ENCODE measurements at places on chromosomes 5 and 9.

DNA sequence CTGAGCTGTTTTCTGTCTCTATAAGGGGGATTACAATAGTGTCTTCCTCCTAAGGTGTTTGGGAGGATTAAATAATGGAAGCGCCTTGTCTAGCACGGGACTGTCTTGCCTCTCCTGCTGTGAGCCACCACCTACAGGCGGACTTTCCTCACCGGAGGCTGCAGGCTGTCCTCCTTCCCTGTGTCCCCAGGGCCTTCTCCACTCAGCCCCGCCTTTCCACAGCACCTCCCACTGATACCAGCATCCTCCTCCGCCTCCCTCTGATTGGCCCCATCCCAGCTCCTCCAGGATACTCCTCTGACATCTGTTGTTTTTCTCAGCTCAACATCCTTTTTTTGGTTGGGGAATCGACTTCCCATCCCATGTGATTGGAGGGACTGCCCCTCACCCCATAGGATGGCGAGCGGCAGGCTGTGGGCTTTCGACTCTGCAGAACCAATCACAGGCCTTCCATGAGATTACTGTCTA lies 851 bp upstream of the ZDHHC12 start:
- no peak for DNase-seq

DNA sequence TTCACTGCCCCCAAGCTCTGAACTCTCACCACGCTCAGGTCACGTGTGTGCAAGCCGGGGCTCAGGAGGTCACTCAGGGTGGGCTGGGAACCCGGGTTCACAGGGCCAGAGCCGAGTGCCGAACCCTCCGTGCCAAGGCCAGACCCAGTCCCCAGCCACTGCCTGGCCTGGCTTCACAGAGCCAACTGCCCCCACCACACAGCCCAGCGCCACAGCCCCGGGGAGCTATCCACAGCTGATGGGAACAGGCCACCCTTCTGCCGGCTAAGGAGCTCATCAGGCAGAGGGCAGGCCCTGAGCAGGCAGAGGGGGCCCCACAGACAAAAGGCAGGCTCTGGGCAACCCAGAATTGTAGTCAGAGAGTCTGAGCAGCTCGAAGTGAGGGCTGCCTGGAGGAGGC lies 117.0 kb downstream of the VAV2 start:
- no peak for DNase-seq

DNA sequence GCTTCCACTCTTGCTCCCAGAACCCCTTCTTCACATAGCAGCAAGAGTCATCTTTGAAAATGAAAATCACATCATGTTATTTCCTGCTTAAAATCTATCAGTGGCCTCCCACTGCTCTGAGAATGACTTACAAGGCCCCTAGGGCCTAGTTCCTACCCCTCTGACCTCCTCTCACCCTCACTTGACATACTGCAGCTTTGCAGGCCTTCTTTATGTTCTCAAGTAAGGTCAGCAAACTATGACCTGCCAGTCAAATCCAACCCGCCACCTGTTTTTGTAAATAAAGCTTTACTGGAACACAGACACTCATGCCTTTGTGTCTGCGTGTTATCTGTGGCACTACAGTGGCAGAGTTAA lies 185.7 kb downstream of the NR3C1 start:
- no peak for DNase-seq

DNA sequence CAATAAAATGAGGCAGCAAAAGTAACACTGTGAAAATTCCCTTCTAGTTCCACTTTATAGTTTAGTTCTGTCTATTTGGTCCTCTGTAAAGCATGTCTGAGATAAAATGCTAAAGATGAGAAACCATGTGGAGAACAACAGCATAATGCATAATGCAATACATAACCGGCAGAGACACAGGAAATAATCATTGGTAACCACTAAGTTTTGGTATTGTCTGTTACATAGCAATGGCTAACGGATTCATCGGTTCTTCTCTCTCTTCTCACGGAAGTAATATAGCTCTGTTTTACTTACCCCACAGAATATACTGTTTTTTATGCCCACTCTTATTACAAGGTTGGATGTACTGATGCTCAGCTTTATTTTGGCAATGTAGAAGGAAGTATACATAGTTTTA lies 158.9 kb downstream of the FAM174A start:
- no peak for DNase-seq

DNA sequence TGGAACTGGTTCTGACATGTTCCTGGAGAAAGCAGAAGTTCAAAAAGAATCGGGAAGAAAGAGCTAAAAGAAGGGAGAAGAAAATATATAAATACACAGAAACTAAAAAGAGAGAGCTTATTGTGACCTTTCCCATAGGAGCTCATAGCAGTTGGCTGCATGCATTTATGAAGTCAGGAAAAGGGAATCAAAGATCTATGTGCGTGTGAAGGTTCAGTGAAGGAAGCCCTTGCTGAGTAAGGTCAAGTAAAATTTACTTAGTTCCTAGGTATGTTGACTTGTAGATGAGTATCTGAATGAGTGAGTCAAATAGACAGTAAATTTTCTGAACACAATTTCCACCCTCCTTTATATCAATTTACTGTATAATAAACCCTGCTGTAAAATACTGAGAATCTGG lies 632.5 kb downstream of the SLCO4C1 start:
- no peak for DNase-seq

DNA sequence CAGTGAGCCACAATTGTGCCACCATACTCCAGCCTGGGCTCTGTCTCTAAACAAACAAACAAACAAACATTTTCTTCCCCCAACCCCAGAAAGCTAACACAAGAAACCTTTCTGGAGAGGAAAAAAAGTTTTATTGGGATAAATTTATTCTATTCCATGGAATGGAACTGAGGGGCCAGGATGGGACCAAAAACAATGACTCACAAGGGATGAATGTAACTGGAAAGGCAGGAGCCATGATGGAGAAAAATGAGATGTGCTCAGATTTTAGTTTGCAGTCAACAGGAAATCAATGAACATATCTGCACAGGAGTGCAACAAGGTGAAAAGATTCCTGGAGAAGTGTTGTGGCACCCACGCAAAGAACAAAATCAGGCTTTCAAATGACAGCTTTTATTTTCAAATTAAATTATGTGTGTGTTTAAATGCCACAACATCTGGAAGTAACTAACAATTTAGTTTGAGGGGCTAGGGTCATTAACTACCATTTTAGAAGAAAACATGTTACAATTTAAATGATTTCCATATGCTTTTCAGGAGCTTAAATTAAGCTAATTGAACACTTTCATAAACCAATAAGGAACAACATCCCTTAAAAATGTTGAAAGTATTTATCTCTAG lies 208.6 kb downstream of the TSSK1B start:
- DNase-seq: no peak

- DNase-seq: no peak
Measured at GRCh38 chr9:94806307-94806893, 79.9 kb downstream of the AOPEP start.
